Ovary (tissue), 10 donors: ENCODE measurements at places on chromosomes 13 and 19.

GRCh38 chr19:5001615-5002014 lies 32.7 kb downstream of the KDM4B start:
- no peak for DNase-seq

GRCh38 chr13:92657565-92657964 lies 569.0 kb upstream of the GPC6 start:
- DNase-seq, result no peak

- no peak for DNase-seq
Measured at GRCh38 chr19:16345457-16345856, 20.8 kb downstream of the KLF2 start.

DNA sequence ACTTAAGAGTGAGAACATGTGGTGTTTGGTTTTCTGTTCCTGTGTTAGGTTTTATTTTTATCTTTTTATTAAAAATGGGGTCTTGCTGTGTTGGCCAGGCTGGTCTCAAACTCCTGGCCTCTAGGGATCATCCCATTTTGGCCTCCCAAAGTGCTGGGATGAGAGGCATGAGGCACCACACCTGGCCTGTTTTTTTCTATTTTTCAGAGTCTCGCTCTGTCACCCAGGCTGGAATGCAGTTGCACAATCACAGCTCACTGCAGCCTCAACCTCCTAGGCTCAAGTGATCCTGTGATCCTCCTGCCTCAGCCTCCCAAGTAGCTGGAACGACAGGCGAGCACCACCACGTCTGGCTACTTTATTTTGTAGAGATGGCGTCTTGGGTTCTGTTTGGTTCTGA lies 7.6 kb downstream of the ZNF574 start:
- no peak for DNase-seq

DNA sequence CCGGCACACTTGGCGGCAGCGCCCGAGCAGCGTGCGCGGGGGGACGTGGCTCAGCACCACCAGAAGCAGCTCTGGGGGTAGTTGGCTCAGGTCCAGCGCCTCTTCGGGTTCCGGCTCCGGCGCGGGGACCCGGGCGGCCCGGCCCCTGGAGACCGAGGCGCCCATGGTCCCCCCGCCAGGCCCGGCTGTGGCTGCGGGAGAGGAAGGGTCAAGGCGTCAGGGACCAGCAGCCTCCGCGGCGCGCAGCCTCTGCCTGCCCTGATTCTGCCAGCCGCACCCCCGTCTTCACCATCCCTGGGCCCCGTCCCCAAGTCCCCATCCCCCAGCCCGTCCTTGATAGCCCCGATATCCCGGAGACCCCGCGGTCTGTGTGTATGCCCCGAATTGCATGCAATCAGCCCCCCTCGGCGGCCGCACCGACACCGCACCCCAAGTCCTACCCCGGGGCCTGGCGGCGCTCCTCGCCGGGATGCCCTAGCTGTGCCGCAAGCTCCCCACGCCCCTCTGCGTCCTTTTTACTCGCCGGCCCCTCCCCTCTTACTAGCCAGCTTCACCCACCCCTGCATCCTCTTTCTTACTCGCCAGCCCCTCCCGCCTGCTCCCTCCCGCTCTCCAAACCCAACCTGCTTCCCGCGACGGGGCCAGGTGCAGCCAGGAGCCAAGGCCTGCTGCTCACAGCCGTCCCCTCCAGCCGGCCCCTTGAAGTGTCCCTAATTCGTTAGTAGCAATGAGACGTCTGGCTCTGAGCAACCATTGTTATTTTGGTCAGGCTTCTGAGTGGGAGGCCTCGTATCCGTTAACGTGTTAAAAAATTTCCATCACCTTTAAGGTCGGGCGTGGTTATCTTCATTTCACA lies at the start of gene FBXO27:
Gene FBXO27 (minus strand): TSS at position 487 of the 856 bp plus-strand sequence. CDS start 322 bp downstream, at position 165.
- no peak for DNase-seq

- no peak for DNase-seq
Measured at GRCh38 chr13:68168448-68168847, 938.3 kb upstream of the PCDH9 start.

DNA sequence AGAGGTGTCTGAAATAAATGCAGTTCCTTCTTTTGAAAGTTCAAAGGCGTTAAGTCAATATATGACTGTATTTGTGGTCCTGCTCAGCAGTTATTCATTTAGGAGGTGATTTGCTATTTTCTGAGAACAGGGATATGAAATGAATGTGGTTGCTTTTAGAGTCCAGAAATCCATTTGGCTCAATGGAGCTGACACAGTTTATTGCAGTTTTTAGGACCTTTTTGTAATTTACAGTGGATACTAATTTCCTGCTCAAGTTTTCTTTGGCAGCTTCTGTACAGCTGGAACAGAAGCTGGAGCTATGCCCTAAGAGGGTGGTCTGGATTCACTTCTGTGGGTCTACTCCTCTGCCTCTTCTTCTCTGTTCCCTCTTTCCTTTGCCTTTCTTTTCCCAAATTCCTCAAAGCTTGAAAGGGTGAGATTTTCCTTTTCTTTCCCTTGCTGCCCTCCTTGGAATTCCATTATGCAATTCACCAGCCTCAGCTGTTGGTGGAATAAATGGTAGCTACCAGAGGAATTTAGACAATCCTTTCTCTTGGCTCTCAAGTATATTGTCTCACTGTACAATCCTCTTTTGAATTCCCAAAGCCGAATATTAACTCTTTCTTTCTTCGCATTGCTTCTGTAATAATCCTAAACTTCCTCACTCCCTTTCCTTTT lies 39.9 kb downstream of the ITGBL1 start:
- DNase-seq, result no peak

GRCh38 chr19:51470966-51471365 lies 7.4 kb upstream of the CEACAM18 start:
- no peak for DNase-seq

DNA sequence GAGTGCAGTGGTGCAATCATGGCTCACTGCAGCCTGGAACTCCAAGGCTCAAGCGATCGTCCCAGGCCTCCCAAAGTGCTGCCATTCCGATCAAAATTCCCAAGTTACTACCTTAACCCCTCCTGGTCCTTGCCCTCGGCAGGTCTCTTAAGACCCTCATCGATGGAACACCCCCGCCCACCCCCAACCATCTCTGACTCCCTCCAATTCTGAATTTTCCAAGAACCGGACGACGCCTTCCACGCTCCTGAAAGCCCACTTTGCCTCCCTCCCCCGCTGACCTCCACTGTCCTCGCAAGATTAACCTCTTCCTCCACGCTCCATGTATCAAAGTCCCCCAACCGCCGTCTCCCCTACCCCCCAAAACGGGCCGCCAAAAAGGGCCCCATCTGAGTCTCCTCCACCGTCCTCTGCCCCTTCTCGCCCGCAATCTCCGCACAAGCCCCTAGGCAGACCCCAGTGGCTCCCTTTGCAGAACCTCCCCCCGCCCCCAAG lies 539 bp downstream of the DAPK3 start:
- DNase-seq, result no peak

DNA sequence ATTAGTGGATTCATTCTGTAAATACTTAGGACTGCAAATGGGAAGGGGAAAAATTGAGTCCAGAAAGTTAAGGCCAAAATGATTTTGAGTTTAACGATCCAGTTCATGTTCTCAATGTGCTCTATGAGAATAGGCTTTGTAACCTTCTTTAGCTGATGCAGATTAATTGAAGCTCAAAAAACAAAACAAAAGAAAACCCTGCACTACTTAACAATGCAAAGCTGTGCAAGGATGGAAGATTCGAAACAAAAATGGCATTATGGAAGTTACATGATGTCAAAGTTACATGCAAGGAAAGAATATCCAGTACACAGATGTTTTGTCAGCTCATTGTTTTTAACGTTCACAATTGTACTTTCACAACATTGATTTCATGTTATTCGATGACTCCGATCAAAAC lies 79.2 kb upstream of the RAP2A start:
- DNase-seq, result no peak

DNA sequence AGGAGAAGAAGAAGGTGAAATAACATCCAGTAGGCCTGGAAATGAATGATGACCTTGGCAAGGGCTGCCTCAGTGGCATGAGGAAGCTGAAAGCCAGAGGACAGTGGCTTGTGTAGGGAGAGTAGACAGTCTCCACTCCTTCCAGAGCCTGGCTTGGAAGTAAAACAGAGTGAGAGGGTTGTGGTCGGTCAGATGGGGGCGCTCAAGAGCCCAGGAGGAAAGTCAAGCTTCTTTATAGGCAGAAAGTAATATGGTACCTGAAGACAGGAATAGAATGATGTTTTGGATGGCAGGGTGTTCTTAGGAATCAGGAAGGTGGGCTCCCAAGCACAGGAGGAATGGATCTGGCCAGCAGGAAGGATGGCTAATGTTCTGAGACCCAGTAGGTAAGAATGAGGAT lies 75.1 kb upstream of the TSC22D1 start:
- no peak for DNase-seq

- no peak for DNase-seq
Measured at GRCh38 chr19:32566246-32566830, 14.7 kb upstream of the PDCD5 start.

GRCh38 chr19:55679343-55680257 lies 4.6 kb downstream of the EPN1 start:
- DNase-seq, result no peak

DNA sequence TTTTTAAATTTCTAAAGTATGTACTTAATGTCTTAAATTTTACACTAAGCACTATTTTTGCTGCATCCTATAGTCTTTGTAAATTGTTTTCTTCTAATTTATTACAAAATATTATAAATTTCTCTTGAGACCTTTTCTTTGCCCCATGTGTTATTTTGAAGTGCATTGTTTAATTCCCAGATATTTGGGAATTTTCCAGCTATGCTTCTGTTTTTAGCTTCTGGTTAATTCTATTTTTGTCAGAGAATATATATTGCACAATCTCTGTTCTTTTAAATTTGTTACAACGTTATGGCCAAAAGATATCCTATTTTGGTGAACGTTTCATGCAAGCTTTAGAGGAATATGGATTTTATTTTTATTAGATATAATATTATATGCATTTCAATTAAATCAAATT lies 917.4 kb upstream of the MIR17HG start:
- DNase-seq, result no peak
